ENCODE measurements at places on chromosomes 7 and 10.

GRCh38 chr7:132049462-132050304, 493.3 kb upstream of the PODXL start:
- no peaks in the 10 kb centered on the region for H3K36me3 ChIP-seq
- ATAC-seq: no peak

GRCh38 chr10:2970190-2970823, 97.0 kb upstream of the PFKP start:
- H3K36me3 ChIP-seq: no peaks in the 10 kb centered on the region
- no peak overlapping the region for H3K27ac ChIP-seq
- no peaks in the 10 kb centered on the region for H3K4me1 ChIP-seq

DNA sequence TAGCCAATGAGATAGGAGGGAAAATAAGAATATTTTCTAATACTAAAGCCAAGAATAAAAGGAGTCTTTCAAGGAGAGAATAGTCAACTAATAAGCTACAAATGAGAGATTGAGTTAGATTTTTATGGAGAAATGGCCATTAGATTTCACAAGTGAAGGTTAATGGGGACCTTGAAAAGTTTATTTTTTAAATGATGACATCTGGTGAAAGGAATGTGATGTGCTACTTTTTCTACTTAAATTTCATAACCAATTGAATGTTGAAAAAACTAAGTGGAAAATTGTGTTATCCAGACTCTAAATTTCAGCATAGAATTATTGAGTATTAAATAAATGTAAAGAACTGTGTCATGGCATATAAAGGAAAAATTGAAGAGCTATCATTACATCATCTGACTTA, 125.7 kb downstream of the TSPAN12 start:
- no peaks in the 10 kb centered on the region for H3K36me3 ChIP-seq
- H3K4me3 ChIP-seq: no peak overlapping the region
- H3K4me1 ChIP-seq: no peaks in the 10 kb centered on the region
- ATAC-seq: no peak
- no peak overlapping the region for H3K27ac ChIP-seq
- peaks cover 27% of the 10 kb centered on the region for H3K27me3 ChIP-seq

DNA sequence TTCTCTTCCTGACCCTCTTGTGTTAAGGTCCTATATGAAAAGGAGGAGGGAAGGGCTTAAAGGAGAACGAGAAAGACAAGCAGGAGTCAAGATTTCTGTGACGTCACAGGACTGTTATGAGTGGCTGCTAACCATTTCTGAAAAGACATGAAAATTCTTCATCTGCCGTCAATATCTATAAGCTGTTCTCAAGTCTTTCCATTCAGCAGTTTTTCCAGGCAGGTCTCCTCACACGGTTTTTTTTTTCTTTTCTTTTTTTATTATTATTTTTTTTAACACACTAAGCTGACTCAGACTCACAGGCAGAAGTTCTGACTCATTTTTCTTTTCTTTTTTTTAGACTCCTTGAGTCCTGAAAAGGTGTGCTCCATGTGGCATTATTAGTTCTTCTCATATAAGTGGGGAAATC, 72.0 kb downstream of the DGKI start:
- no peaks in the 10 kb centered on the region for H3K4me1 ChIP-seq
- H3K36me3 ChIP-seq: no peaks in the 10 kb centered on the region
- peak; percentile 61 for ATAC-seq
- peak overlapping the region; percentile 25 for H3K27ac ChIP-seq
- peaks cover 11% of the 10 kb centered on the region for H3K27me3 ChIP-seq

DNA sequence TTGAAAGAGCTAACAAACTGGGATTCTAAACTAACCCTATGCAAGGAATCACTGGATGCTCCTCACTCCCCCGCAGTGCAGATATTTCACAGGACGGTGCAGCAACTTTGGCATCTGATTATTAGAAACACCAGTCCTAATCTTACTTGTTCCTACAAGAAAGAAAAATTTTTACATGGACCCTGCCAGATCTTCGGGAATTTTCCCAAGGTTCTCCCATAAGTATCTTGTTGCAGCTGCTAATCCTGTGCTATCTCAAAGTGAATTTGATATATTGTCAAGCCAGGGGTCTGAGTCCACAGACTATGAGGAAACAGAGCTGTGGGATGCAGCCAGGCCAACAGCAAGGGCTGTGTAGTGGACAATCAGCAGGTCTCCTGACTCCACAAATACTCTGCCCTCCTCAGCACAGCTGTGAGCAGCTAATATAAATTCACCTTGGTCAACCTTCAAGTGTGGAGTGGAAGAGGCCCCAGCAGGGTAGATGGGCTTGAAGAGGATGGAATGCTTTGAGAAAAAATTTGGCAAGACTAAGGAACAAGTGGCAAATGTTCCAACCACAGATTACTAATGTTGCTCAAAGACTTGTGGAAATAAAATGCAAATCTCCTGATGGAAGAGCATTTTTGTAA, 25.6 kb downstream of the VSTM4 start:
- no peaks in the 10 kb centered on the region for H3K36me3 ChIP-seq
- peaks cover 10% of the 10 kb centered on the region for H3K27me3 ChIP-seq
- no peak overlapping the region for H3K4me3 ChIP-seq
- no peak overlapping the region for H3K27ac ChIP-seq
- ATAC-seq: no peak
- no peaks in the 10 kb centered on the region for H3K4me1 ChIP-seq

DNA sequence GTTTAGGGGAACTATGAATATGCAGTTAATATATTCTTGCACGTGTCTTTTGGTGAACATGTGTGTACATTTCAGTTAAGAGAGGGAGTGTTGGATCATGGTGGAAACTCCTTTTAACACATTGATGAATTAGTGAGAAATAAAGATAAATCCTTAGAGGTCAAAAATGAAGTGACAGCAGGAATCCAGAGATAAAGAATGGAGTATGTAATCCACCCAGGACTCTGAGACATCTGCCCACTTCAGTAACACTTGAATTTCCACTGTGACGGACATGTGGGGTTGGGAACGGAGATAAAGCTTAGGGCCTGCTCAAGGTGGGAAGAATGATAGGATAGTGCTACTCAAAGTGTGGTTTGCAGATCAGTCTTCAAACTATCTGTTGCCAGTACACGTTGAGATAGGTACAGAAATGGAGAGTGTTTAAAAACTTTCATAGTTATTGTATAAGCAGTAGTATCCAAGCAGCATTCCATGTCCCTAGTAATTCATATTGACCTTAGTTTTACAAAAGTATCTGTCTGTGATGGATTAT, 6.6 kb upstream of the RELN start:
- H3K27me3 ChIP-seq: peaks cover 12% of the 10 kb centered on the region
- no peak for ATAC-seq
- H3K4me3 ChIP-seq: no peak overlapping the region
- H3K36me3 ChIP-seq: no peaks in the 10 kb centered on the region
- no peaks in the 10 kb centered on the region for H3K4me1 ChIP-seq

- H3K36me3 ChIP-seq: no peaks in the 10 kb centered on the region
- no peak overlapping the region for H3K4me3 ChIP-seq
- H3K4me1 ChIP-seq: no peaks in the 10 kb centered on the region
- no peak for ATAC-seq
Measured at GRCh38 chr10:122590153-122590552, 29.6 kb downstream of the DMBT1 start.

DNA sequence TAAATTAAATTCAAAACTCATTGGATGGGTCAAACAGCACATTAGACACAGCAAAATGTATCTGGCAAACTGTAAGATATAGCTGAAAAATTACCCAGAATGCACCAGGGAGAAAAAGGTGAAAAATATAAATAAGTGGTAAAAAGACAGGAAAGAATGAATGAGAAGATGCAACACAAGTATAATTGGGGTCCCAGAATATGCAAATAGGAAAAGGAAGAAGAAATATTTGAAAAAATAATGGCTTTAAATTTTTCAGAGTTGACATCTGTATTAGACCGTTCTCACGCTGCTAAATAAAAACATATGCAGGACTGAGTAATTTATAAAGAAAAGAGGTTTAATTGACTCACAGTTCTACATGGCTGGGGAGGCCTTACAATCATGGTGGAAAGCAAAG, 167.7 kb upstream of the PLXNA4 start:
- no peak overlapping the region for H3K4me3 ChIP-seq
- no peak for ATAC-seq
- no peaks in the 10 kb centered on the region for H3K4me1 ChIP-seq
- no peak overlapping the region for H3K27ac ChIP-seq

GRCh38 chr7:69739931-69740431, 141.7 kb downstream of the AUTS2 start:
- H3K36me3 ChIP-seq: no peaks in the 10 kb centered on the region

GRCh38 chr7:111089822-111090426, 1.0 kb upstream of the LRRN3 start:
- ATAC-seq: no peak
- no peak overlapping the region for H3K4me3 ChIP-seq
- no peak overlapping the region for H3K27ac ChIP-seq
- H3K36me3 ChIP-seq: peaks cover 6% of the 10 kb centered on the region
- no peaks in the 10 kb centered on the region for H3K27me3 ChIP-seq

DNA sequence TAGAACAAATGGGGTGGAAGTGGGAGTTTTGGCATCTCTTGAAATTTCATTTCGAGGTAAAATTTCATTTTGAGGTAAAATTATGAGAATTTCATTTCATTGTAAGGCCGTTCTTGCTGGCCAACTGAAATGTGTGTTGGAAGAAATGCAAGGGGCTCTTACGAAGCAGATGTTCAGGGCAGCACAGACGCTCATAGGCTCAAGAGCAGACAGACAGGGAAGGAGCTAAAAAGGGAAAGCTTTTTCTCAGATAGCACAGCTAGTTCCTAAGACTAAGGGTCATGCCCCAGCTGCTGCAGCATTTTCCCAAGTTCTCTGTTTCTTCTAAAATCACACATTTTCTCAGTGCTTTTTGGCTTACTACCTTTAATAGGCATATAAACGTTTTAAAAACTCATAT, 65.1 kb upstream of the SFMBT2 start:
- H3K27me3 ChIP-seq: no peaks in the 10 kb centered on the region
- no peak overlapping the region for H3K4me3 ChIP-seq
- no peaks in the 10 kb centered on the region for H3K36me3 ChIP-seq
- peaks cover 22% of the 10 kb centered on the region for H3K4me1 ChIP-seq
- ATAC-seq: no peak

DNA sequence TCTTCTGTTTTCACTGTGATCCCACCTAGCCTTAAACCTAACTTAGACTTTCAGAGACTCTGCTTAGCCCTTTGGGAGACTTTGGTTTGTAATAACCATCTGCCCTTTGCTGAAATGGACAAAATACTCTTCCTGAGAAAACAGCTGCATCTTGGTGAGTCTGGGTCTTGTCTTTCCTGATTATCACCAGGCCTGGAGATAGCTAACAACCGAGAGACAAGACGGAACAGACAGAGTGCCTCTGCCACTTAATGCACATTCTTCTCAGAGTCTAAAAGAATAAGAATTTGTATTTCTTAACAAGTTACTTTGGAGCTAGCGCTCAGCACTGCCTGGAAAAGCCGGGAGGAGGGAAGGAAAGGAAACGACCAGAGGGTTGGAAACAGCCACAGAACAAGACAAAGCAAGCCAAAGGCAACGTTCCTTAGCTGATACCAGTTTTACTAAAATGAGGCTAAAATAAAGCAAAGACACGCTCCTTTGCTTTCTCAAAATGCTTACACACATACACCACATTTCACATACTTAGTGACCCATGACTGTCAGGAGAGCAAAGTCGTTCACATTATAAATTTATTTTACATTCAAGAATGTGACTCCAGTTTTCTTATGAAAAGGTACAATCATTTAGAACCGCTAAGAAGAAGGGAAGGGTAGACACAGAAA, 70.3 kb upstream of the DGKI start:
- ATAC-seq: no peak
- H3K27ac ChIP-seq: peak overlapping the region; percentile 71
- H3K4me3 ChIP-seq: no peak overlapping the region
- H3K4me1 ChIP-seq: peaks cover 26% of the 10 kb centered on the region

DNA sequence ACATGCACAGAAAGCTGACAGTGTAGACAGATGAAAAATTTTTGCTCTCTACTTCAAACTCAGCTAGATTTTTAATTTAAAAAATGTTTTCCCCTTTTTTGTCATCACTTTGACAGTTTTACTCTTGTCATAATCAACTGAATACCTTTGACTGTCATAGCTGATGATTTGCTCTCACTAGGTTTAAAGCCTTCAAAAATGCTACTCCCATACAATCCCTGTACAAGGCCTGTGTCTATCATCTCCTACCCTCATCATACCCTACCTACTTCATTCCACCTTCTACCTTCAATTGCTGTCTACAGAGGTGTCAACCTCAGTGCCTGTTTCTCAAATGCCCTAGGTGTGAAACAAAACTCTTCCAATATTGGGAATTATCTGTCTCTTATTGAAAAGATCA, 230.3 kb downstream of the SEMA3A start:
- no peak for ATAC-seq
- no peak overlapping the region for H3K4me3 ChIP-seq
- no peaks in the 10 kb centered on the region for H3K27me3 ChIP-seq

DNA sequence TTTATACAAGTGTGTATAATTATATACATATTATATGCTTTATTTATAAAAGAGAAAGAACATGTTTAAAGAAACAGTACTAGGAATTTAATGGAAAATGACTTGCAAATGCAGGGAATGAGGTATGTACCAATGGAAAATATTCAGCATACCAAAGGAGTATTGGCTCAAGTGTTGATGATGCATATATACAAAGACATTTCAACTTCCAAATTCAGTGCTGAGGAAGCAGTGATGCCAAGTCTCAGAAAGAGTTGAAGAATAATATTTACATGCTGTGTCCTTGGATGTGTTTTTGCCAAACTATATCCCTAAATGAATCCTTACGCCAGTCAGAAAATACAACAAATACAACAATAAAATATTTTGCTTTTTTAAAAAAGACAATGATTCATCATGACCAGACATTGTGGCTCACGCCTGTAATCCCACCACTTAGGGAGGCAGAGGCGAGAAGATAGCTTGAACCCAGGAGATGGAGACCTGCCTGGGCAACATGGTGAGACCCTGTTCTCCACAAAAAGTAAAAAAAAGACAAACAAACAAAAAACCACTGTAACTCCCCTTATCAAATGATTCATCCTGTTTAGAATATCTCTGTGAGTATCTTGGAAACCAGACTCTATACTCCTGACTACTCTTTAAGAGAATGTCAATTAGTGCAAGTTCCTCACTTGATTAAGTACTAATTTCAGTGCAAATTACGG, 157.2 kb downstream of the CHRM2 start:
- H3K27ac ChIP-seq: no peak overlapping the region
- H3K4me3 ChIP-seq: no peak overlapping the region
- H3K27me3 ChIP-seq: no peaks in the 10 kb centered on the region
- H3K4me1 ChIP-seq: no peaks in the 10 kb centered on the region
- H3K36me3 ChIP-seq: no peaks in the 10 kb centered on the region

DNA sequence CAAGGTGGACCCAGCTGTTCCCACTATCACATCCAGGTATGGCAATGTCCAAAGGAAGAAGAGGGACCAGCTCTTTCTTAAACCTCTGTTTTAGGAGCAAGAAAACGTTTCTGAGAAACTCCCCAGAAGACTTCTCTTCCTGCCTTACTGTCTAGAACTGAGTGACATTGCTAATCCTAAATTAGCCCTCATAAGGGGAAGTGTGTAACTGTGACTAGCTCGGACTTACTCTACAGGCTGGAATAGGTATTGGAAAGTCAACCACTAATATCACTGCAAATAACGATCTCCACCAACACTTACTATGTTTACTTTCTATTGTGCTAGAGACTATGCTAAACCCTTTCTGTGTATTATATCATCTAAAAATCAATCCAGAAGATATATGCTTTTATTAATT, 49.9 kb upstream of the RELN start:
- no peak overlapping the region for H3K4me3 ChIP-seq
- H3K4me1 ChIP-seq: no peaks in the 10 kb centered on the region
- H3K27me3 ChIP-seq: peaks cover 17% of the 10 kb centered on the region
- no peak for ATAC-seq
- no peak overlapping the region for H3K27ac ChIP-seq

- no peak overlapping the region for H3K27ac ChIP-seq
- no peaks in the 10 kb centered on the region for H3K36me3 ChIP-seq
- ATAC-seq: no peak
Measured at GRCh38 chr10:132057191-132057681, 8.5 kb upstream of the JAKMIP3 start.

All from activated T-helper 17 cell treated with anti-CD3 and anti-CD28 coated beads, Interleukin-2, amount 50 U/mL, for 72 hours (primary cell).